ENCODE measurements at places on chromosomes 11 and 22.

DNA sequence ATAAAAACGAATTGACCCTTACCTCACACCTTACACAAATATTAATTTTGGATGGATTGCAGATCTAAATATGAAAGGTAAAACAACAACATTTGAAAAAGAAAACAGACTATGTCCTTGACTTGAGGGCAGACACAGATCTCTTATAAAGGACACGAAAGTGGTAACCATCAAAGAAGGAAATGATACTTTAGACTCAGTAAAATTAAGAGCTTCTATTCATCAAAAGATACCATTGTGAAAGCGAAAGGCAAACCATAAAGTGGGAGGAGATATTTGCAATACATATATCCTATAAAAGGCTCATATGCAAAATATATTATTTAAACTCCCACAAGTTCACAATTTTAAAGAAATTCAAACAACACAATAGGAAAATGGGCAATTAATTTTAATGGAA, 5.0 kb downstream of the HEPACAM start:
- no peak for DNase-seq

DNA sequence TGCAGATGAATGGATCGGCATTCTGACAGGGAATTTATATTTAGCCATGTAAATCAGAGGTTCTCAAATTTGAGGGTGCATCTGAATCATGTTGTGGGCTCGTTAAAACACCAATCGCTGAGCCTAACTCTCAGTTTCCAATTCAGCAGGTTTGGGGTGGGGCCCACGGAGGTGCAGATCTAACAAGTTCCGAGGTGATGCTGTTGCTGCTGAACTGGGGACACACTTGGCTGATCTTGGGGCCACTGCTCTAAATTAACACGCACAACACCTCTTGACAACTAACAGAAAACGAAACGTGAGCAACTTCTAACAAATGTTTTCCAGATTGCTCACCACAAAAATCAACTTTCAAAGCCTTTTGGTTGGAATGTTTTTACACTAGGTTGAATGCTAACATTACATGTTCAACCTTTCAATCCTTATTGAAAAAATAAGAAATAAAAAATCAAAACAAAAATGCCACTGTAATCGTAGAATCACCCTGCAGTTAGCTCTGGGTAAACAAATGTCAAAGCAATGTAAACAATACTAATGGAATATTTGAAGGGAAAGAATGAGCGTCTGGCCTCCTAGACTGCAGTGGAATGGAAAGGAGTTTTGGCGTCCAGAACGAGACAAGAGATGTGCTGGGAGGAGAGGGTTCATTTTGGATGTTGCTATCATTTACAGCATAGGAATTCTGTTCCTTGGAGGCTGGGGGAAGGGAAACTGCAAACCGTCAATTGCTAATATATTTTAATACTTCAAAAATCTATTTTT, 68.3 kb upstream of the SLC6A5 start:
- no peak for DNase-seq

- DNase-seq = no peak
Measured at GRCh38 chr11:120525261-120526171, 14.0 kb downstream of the GRIK4 start.

DNA sequence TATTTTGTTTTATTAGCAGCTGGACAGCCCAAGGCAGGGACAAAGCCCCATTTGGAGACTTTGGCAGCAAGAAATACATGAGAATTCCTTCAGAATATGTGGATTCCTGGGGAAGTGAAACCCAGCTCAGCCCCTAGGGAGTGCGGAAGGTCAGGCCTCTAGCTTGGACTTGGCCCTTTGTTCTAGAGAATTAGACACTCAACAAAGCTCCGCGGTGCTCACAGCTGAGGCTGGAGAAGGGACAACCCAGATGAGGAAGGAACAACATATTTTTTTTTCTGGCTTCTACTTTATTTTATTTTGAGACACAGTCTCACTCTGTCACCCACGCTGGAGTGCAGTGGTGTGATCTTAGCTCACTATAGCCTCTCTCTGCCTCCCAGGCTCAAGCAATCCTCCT, 44.7 kb upstream of the SEPTIN5 start:
- DNase-seq = no peak

DNA sequence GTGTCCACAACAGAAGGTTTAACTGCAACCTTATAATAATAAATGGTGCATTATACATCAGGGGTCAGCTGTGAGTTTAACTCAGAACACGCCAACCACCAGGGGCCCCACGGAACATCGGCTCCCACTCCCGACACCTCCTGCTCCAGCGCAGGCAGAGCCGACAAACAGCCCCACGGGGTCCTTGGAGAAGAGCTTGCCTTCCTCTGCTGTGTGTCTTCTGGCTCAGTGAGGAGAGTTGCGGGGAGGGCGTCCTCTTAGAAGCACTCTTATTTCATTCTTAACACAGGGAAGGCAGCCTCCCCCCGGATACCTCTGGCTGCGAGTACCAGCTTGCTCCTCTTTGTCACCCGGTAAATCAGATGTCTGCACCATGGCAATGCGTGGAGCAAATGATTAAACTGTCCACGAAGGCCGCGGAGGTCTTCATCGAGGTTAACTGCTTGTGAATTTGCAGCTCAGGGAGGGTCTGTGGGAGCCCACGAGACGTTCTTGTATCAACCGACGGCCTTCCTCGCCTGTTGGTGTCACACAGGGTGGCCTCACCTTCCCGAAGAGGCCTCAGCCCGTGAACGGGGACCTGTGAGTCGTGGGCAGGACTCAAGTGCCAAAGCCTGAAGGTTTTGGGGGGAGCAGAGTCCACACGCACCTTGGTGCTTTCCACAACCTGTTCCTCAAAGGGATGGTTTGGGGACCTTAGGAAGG, 464.0 kb downstream of the BRD1 start:
- DNase-seq = no peak

GRCh38 chr22:39947220-39948216, 12.7 kb upstream of the TMA7B start:
- DNase-seq = no peak

- DNase-seq = no peak
Measured at GRCh38 chr11:111044751-111045406, 200.6 kb upstream of the POU2AF2 start.

GRCh38 chr22:50540381-50540780, 5.3 kb upstream of the KLHDC7B start:
- DNase-seq = no peak

- no peak for DNase-seq
Measured at GRCh38 chr22:25745341-25746011, 3.5 kb downstream of the MYO18B start.

- no peak for DNase-seq
Measured at GRCh38 chr11:69705351-69705811, 1.6 kb upstream of the FGF19 start.

DNA sequence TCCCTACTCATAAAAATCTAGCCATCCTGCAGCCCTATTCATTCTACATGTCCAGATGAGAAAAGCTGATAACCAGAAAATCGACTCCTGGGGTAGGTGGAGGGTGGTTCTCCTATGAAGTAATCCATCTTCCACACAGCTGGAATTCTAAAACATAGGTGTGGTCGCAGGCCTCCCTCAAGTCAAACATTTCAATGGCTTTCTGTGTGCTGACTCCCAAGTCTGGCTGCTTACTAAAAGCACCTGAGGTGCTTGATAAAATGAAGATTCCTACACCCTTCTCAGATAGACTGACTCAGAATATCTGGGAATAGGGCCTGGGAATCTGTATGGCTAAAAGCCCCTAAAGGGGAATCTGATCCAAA, 26.1 kb downstream of the IRAG1 start:
- DNase-seq = no peak

- no peak for DNase-seq
Measured at GRCh38 chr11:115605871-115606497, 101.8 kb upstream of the CADM1 start.

DNA sequence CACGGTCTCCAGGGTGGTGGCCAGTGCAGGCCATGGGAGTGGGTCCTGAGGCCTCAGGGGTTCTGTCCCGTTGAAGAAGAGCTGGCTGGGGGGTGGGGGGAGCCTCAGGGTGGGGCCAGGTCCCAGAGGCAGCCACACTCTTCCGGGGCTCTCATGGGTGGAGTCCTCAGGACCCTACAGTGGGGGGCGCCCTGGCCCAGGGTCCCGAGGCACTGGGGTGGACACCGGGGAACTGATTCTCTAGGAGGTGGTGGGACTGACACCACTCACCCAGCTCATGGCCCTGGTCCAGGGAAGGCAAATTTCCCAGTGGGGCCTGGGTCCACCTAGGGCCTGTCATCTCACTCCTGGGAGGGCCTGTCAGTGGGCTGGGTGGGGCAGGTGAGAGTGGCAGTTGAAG, 12.8 kb downstream of the GGT5 start:
- no peak for DNase-seq

GRCh38 chr11:10725907-10726253, 25.2 kb upstream of the CTR9 start:
- no peak for DNase-seq

GRCh38 chr11:96015906-96016565, 92.1 kb upstream of the MTMR2 start:
- no peak for DNase-seq

Measured in stimulated activated naive B cell treated with anti-CD40 and anti-IgM and Interleukin-4, amounts not matched to agents 10 μg/mL and 1 μg/mL and 100 μg/mL, for 72 hours (primary cell).